ENCODE measurements at places on chromosomes 6 and 20.

DNA sequence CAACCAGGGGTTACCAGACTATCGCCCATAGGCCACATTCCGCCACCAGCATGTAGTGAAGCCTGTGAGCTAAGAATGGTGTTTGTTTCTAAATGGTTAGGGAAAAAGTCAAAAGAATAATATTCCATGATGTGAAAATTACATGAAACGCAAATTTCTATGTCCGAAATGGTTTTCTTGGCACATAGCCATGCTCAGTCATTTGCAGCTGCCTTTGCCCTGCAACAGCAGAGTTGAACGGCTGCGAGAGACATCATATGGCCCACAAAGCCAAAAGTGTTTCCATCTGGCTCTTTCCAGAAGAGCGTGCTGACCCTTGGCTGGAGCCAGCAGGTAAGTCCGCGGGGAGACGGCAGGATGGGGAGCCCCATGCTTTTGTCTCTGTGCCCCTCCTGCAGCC, 60.7 kb downstream of the FAM120B start:
- no peak for DNase-seq

DNA sequence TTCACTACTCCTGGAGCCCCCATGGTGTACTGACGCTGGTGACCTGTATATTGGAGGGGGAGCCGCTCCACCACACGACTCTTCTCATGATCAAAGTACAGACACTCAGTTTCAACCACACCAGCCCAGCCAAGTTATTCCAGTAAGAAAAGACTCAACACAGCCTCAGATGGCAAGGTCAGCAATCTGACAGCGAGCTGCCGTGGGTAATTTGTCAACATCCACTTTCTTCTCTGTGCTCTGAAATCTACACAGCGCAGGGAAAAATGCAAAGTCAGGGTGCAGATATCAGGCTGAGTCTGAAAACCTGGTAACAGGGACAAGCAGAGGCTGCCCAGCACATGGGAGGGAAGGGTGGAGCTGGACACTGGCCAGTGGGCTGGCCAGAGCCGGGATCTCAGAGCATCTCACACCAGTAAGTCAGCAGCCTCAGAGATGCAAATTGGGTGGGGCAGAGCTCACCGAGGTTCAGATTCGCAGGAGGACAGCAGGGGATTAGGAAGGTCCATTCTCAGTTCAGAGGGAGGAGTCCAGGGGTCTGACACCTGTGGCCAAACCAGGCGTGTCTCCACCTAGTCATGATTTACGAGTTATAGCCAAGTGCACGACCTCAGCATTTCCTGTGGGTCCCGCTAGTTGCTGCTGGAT, 44.5 kb upstream of the RPS6KA2 start:
- no peak for DNase-seq

GRCh38 chr6:143742955-143743255, 65.1 kb downstream of the PHACTR2 start:
- no peak for DNase-seq

- no peak for DNase-seq
These were observed 23.9 kb downstream of the ARMC2 start for GRCh38 chr6:108872141-108872557.

DNA sequence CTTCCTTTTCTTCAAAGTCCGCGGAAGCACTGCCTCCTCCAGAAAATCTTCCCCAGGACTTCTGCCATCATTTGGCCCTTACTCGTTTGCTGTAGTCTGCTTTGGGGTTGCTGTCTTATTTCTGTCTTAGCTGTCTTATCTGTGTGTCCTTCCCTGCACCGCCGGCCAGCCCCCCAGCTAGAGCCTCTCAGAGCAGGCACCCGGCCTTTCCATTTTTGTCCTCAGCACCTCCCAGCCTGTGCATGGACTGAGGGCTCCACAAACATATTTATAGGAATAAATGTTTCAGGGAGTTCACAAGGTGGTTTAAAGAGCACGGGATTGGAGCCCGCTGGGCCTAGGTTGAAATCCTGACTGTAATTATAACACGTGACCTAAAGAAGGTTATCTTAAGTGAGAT, 8.1 kb downstream of the GLP1R start:
- no peak for DNase-seq

Data from hematopoietic multipotent progenitor cell treated with erythropoietin and hydrocortisone succinate and interleukin-3 and kit ligand, for 4 days (in vitro differentiated cells).